Activated naive CD4-positive, alpha-beta T cell (primary cell): ENCODE measurements at places on chromosomes 6 and 20.

DNA sequence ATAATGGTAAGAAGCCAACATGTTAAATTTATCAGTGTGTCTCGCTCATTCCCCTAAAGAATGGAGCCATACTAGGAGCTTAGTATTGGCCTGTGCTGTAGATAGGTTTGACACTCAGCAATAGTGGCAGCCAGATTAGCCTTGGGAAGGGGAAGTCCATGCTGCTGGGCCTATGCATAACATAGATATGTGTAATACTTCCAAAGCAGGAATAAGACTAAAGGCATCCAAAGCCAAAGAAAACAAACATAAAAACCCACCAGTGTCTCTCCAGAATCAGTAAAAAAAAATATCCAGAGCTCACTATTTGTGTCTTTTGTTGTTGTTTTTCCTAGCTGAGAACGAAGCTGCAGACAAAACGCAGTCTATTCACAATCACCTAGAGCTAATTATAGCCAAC is 104.2 kb upstream of the STXBP5 start:
- DNase-seq = no peak

DNA sequence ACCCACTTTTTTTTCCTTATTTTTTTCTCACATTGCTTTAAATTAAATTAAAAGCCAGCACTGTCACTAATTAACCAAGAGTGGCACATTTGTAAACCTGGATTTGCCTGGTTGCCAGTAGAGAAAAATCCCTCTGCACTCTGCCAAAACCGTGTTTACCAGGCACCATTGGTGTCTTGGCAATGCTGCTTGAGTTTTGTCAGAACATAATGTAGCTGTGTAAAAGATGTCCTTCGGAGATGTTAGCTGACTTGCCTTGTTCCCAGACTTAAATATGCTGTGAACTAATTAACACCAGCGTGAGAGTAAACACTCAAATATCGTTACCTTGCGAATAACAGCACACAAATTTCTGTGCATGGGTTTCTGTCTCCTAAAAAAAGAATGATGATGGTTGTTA is 694.9 kb upstream of the ID4 start:
- DNase-seq = no peak

DNA sequence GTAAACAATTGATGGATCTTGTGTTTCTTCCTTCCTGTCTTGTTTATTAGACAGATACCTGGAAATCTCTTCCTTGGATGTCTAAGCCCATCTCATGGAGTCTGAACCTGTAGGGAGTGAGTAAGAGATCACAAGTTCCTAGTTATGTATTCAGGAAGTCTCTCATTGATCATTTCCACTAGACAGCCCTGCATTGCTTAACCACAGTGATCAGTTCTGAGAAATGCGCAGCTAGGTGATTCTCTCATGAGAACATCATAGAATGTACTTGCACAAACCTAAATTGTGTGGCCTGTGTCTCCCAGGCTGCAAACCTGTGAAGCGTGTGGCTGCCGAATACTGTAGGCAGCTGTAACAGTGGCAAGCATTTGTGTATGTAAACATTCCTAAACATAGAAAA is 39.1 kb downstream of the FAM120B start:
- DNase-seq = no peak

DNA sequence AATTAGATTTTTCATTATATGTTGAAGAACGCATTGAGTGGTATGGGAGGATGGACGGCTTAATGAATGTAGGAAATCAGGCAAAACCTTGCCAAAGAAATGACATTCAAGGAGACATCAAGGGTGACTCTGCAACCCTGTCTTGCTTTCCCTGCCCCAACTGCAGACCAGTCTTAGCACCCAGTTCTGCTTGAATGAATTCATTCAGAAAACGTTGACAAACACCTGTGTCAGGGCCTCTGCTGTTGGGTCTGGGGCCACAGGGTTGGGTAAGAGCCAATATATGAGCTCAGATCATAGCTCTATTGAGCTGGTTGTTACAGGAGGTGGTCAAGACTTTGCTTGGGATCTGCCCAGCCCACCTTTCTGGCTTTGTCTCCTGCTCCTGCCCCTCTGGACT is 7.7 kb upstream of the ASXL1 start:
- DNase-seq = no peak

DNA sequence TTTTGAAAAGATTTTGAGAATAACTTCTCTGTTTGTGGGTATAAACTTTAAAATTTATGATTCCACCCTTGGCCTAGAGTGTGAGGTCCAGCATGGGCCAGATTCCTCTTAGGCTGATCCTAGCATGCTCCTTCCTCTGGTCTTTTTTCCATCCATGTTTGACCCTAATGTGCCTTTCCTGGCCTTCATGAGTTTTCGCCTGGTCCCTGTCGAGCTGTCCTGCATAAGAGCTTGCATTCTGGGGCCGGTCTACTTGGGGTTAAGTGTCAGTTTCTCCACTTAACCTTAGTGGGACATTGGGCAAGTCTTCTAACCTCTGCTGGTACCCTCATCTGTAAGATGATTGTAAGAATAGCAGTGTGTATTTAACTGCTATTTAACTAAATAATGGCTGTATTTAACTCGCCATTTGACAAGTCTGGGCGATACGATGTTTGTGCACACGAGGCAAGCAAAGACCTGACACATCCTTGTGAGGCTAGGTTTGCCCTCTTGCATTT is 40.7 kb upstream of the TAGAP start:
- DNase-seq = no peak

- no peak for DNase-seq
These were observed 337.1 kb upstream of the MAN1A1 start for GRCh38 chr6:119686644-119687043.

DNA sequence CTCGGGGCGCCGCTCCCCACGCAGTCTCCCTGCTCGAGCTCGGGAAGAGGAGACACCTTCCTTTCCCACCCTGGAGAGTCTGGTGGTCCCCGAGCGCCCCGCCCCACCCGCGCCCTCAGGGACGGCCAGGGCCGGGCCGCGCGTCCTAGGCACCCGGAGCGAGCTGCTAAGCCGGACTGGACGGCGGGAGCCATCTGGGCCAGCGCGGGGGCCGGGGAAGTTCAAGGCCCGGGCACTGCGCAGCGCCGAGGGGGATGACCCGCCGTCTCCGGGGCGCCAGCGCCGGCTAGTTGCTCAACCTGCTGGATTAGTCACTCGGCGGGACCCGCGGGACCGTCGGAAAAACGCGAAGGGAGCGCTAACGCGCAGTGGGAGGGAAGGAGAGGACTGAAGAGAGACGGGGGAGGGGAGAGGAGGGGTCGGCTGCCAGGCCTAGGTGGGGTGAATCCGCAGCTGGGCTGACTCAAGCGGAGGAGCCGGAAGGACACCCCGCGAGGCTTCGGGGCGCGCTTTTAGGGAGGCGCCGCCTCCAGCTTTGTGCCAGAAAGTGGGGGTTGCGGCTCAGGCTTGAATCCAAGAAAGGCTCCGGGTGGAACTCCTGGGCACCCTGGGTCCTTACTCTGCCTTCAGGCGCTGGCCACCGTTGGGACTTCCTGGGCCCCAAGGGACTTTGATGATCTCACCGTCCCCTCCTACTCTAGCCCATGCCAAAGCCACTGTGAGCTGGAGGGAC is 75.7 kb upstream of the FOXP4 start:
- no peak for DNase-seq

DNA sequence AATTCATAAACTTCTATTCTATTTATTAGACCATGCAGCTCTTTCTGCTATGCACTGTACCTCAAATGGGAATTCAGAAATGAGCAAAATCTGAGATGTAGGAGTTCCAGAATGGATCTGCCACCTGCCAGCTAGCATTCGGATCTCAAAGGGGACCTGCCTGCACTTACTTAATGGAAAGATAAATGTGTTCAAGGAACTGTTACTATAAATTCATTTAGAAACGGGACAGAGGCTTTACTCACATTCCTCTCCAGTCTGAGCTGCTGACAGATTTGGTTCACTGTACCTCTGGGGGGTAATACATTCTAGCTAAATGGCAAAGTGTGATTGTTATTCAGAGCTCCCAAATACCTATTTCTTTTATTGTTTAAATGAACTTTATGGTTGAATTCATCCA is 384.1 kb downstream of the GRIK2 start:
- DNase-seq = no peak

DNA sequence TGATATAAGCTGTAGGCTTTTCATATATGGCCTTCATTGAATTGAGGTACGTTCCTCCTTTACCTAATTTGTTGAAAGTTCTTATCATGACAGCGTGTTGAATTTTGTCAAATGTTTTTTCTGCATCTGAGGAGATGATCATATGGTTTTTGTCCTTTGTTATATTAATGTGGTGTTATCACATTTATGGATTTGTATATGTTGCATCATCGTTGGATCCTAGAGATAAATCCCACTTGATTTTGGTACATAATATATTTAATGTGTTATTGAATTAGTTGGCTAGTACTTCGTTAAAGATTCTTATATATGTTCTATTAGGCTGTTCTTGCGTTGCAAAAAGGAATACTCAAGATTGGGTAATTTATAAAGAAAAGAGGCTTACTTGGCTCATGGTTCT is 8.6 kb upstream of the WFDC9 start:
- no peak for DNase-seq

- DNase-seq = no peak
These were observed 29.1 kb upstream of the RGS17 start for GRCh38 chr6:153160221-153160620.

- DNase-seq = no peak
These were observed 97.1 kb upstream of the IYD start for GRCh38 chr6:150271501-150272263.

DNA sequence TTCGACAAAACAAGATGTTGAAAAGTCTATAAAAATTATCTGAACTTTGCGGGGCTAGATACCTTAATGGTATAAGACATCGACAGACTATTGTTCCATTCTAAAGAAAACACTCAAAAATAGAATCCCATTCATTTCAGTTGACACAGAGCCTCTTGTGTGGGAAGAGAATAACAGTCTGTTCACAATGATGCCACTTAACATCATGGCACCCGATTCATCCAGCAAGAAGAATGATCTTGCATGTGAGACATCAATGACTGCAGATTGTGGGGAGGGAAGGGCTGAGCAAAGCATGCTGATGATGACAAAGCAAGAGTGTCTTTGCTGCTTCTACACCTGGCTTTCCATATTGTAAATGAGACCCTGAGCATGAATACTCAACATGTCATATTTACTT is 49.7 kb upstream of the ARMH2 start:
- no peak for DNase-seq

DNA sequence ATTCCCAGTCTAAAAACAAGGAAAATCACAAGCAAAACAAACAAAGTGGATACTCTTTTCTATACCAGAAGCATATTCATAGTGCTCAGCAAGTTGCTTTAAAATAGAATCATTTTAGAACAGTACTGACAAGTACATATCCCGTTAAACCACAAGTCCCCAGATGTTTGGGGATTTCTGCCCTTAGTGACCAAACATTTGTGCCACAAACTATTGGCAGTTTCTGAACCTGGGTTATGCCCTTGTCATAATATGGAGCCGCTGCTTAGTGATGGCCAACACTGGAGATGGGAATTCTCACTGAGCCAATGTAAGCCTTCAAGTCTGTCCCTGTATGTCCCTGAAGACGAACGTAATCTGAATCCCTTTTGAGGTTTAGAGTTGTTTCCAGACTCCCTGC is 436.7 kb upstream of the JAG1 start:
- DNase-seq = no peak

DNA sequence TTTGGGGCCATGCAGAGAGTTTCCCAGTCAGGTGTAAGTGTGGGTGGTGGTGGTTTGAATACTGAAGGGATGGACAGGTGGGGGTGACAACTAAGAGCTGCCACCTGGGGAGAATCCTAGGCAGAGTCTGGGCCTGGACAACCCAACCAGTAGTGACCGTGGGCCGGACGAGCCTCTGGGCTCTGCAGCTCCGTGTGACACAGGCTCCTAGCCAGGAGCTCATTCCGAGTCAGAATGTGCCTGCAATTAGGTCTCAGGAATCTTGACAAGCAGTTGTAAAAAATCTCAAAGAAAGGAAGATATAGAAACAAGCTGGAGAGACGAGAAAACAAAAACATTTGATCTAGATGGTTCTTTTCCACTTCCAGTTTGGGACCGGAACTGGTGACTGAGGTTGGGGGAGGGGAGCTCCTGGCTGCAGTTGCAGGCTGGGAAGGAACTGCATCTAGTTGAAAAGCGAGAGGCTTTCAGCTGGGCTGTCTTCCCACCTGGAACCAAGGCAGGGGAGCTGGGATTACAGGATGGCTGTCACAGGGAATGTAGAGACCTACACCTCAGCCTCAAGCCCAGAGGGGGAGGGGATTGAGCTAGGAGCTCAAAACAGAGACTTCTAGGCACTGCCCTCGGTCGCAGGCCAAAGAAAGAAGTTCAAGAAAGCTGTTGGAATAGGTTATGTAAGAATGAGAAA is 156.9 kb downstream of the PAX1 start:
- no peak for DNase-seq

GRCh38 chr6:72977114-72977513 is 248.2 kb downstream of the KHDC1L start:
- DNase-seq = no peak

GRCh38 chr6:131122516-131122915 is 12.8 kb upstream of the AKAP7 start:
- DNase-seq = no peak

GRCh38 chr6:139580592-139581484 is 206.4 kb upstream of the CITED2 start:
- DNase-seq = no peak

- no peak for DNase-seq
These were observed 248.3 kb upstream of the AFDN start for GRCh38 chr6:167578371-167578901.

GRCh38 chr6:44122801-44123200 is 4.5 kb downstream of the MRPL14 start:
- DNase-seq = no peak

DNA sequence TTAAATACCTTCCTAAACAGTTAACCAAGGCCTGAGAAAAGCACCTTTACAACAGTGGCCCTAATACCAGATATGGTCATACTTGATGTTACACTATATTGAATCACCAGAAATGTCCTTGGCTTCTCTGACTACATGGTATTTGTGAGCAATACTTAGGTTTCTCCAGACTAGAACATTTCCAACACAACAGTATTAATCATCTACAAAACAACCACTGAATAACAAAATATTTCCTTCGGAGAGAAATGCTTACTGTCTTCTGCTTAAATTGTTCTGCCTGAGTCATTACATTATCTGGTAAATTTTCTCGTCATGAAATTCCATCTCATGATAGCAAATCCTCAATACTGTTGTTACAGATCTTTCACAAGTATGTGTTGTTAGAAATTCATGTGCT is 252.9 kb upstream of the RUNX2 start:
- DNase-seq = no peak

- no peak for DNase-seq
These were observed 48.2 kb downstream of the RAB44 start for GRCh38 chr6:36745836-36746235.

GRCh38 chr6:75940564-75940963 is 131.9 kb downstream of the IMPG1 start:
- DNase-seq = no peak

DNA sequence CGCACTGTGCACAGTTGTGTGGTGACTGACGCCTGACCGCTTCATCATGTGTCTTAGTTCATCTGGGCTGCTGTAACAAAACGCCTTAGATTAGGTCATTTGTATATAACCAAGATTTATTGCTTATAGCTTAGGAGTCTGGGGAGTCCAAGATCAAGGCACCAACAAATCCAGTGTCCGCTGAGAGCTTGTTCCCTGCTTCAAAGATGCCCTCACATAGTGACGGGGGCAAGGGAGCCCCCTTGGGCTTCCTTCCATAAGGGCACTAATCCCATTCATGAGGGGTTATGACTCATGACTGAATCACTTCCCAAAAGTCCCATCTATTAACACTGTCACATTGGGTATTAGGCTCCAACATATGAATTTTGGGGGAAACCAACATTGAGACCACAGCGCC is 34.6 kb downstream of the CYP24A1 start:
- DNase-seq = no peak
